Activated T-cell treated with anti-CD3 and anti-CD28 coated beads, Interleukin-2, amount 50 U/mL, for 48 hours (primary cell): ENCODE measurements at places on chromosomes 7 and 10.

- DNase-seq = no peak
Measured at GRCh38 chr10:110765513-110766319, 106.0 kb upstream of the PDCD4 start.

- no peak for DNase-seq
Measured at GRCh38 chr7:37262181-37262580, 186.5 kb downstream of the ELMO1 start.

DNA sequence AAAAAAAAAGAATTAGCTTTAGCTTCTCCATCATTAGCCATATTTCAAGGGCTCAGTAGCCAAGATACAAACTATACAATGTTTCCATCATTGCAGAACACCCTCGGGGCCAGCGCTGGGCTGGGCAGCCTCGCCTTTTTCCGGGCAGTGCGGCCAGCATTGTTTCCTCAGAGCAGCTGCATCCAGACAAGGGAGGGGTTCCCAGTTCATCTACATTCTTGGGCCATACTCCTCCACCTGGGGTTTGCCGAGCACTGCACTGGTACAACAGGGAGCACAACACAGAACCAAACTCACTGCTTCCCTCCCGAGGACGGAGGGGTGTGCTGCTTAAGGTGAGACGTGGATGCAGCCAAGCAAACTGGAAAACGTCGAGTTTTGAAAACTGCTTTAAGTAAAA lies 2.4 kb upstream of the PKD1L1 start:
- no peak for DNase-seq

DNA sequence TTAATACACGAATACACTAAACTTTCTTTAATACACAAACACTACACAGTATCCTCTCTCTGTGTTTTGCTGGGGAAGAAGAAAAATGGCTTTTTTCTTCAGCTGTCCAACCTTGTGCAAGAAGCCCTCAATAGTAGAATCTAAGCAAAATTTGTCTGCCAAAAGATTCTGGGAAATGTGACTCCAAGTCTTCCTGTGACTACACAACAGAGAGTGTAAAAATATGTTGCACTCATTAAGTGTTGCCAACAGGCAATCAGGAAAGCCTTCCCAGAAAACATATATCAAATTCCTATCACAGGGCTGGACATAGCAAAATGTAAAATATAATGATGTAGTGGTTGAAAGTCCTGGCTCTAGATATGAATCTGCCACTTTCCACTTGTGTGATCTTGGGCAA lies 825.1 kb upstream of the ZWINT start:
- no peak for DNase-seq

DNA sequence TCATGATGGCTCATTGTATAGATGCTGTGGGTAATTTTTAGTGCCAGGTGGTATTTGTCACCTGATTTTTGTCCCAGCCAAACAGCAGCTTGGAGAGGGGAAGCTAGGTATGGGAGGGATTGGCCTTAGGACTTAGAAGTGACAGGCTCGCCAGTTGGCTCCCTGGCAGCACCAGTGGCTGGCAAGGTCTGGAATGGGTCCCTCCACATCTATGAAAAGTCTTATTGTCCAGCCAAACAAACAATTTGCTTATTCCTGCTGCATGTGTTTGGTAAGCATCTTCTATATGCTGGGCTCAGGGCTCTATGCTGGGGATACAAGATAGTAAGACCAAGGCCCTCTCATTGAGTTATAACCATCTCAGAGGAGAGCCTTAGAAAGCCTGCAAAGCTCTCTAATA lies 42.5 kb downstream of the SORCS3 start:
- DNase-seq = no peak

GRCh38 chr7:122691569-122692235 lies 7.2 kb downstream of the RNF133 start:
- DNase-seq = no peak

- DNase-seq = no peak
Measured at GRCh38 chr7:50608196-50608906, 43.1 kb upstream of the DDC start.

DNA sequence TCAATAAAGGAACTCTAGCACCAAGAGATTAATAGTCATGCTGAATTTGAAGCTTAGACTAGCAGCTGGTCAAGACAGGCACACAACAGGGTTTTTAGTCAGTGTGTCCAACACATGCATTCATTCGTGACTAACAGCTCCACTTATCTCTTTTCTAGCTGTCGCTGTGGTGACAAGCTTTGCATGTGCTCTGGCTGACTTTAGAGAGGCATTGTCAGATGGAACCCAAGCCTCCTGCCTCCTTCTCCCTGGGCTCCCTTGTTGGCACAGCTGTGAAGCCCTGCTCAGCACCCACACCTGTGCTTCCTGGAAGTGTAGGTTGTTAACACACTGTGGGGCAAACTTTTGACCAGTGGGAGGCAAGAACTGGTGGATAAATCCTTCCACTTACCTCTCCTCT lies 9.8 kb upstream of the AGK start:
- DNase-seq = no peak
